Midbrain (tissue), 1 donor: ENCODE measurements at places on chromosomes 1 and 21.
A peak's percentile ranks its signal among the peaks of the same experiment; 100 is the strongest.

- DNase-seq = no peak
These were observed 19.9 kb downstream of the KCNQ4 start for GRCh38 chr1:40803447-40803846.

DNA sequence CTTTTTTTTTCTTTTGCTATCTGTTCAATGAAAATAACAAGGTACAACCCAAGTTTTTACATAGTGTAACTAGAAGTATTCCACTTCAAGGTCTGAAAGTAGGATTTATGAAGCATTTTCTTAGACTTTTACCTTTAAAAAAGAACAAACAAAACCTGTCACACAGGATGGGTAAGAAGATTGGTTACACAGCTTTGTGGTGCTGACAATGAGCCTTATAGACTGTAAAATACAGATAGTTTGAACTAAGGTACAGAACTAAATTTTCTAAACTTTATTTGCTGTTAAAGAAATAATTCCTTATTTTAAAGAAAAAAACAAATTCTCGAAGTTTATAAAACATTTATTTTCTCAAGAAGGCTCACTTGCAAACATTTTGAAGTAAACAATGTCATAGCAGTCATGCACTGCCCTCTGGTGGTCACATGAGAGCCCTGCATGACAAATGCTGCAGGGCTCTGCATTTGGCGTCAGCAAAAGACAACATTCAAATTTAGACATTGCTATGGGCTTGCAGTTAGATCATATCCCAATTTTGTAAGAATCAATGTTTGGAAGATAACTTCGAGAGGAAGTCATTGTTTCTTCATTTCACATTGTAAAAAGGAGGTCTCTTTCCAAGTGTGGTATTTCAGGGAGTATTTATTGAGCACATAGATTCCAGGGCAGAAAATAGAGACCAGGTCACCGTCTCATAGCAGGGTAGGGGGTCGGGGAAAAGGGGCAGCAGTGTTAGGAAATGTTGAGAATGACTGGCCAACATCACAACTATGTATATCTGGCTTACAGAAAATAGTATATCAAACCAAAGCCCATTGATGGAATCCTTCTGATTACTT is 115.3 kb upstream of the FMN2 start:
- DNase-seq = peak; percentile 61

- DNase-seq = no peak
These were observed 5.0 kb upstream of the RNF19B start for GRCh38 chr1:32969566-32969965.

GRCh38 chr1:166858726-166859419 is 17.2 kb downstream of the TADA1 start:
- DNase-seq = peak; percentile 77

DNA sequence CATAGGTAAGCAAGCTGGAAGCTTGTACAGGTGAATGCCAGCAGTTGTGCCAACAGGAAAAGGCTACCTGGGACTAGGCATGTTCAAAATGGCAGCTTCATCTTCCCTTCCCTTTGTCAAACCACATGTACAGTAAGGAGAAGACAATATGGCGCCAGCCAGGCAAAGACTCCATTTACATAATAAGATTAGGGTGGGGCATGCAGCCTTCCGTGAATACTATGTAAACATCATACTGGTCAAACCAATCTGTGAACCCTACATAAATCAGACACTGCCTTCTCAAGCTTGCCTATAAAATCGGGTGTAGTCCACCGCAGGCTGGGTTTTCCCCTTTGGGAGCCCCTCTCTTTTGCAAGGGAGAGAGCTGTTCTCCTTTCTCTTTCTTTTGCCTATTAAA is 24.6 kb downstream of the ATF3 start:
- no peak for DNase-seq
